ENCODE measurements at places on chromosomes 1 and 21. TPM values are rescaled to one million over a fixed set of nuclear protein-coding genes. Genes with fewer than 3 reads are reported as not detected.

DNA sequence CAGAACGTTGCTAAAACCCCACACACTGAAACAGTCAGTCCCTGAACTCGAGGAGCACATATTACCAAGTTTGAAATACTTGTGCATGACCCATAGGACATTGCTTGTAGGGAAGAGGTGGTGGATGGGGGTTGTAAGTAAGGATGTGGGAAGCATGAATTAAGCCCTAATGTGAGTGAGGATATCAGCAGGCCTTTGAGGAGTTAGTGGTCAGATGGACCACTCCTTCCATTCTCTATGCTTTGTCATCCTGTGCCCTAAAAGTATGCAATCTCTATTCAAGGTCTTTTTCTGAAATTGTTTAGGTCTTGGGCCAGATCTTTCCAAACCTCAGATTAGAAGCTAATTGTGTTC is 70.9 kb upstream of the SAMSN1 start:
- DNase-seq = no peak

DNA sequence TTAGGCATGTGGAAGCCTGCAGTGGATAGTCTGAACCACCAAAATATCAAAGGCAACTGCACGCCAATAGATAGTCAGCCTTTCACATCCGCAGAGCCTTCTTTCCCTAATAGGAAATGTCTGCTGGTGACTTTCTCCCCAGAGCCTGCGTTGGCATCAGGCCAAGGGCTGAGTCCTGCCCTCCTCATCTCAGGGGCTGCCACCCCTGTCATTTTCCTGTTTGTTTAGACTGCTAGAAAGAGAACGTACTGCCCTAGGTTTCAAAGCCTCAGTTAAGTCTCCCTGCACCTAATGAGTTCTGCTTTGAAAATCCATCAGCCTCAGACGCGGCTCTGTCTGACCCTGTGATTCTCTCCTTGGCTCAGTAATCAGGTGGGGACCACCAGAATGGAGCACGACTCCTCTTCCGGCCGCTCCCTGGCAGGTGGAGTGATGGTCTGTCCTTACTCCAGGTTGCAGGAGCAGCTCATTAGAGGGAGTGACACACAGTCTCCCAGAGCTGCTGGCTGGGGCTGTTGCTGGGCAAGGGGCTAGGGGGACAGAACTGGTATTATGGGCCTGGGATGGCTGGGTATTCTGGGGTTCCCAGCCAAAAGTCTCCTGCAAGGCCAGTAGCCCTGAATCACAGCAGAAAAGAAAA is 27.3 kb downstream of the STUM start:
- peak; percentile 58 for DNase-seq

DNA sequence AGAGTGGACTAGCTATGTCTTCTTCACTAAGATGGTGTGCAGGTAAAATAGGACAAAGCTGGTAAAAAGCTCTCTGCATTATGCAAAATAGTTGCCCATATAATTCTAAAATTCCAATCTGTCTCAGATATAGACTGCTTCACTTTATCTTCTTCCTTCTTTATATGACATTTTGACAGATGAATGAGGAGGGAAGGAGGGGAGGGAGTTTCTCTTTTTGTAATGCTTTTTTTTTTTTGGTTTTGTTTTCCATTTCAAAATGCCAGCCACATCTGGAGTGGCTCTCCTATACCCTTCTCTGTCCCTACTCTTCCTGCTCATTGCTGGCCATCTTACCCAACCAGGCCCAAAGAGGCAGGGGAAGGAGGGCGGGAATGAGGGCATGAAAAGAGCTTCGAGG is 24.2 kb upstream of the JUN start:
- no peak for DNase-seq

GRCh38 chr1:162213281-162213912 is 143.9 kb downstream of the NOS1AP start:
- DNase-seq = peak; percentile 91

- DNase-seq = no peak
Measured at GRCh38 chr1:240170266-240170665, 78.6 kb downstream of the FMN2 start.

- no peak for DNase-seq
Measured at GRCh38 chr1:78619803-78620579, at the start of gene IFI44L. Gene IFI44L, plus strand, starts transcription at chr1:78620448. Its CDS starts 7,468 bp downstream, at chr1:78627916.

DNA sequence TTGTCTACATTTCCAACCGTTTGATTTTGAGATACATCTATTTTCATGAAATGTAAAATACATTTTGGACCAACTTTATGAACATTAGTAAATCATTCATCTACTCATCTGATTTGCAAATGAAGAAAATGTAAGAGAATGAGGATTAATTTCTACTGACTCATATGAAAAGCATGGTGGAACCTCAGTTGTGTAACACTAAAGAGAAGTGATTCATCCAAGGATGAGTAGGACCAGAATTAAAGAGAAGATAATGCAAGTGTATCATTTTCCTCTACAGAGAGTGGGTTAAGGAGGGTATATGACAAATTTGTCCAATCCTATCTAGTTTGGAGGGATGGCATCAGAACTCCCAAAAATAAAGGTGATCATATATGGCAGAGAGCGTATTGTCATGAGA is 1967.6 kb downstream of the MRPL39 start:
- DNase-seq = no peak

DNA sequence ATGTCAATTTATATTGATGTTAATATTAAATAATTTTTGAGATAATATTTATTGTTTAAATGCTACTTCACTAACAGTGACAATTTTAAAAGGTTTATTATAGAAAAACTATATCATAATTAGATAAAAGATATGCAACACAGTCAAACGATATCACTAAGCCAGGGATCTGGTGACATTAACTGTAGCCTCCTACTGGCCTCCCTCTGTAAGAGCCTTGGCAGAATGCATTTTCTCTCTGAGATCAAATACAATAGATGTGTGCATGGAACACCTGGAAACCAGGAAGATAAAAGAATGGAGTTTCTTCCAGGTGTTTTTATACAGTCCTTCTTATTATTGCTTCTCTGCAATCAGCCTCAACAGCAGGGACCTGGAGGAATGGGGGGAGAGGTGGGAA is 1762.1 kb downstream of the BRINP3 start:
- DNase-seq = no peak

GRCh38 chr1:231200388-231201031 is 38.7 kb downstream of the TRIM67 start:
- no peak for DNase-seq

DNA sequence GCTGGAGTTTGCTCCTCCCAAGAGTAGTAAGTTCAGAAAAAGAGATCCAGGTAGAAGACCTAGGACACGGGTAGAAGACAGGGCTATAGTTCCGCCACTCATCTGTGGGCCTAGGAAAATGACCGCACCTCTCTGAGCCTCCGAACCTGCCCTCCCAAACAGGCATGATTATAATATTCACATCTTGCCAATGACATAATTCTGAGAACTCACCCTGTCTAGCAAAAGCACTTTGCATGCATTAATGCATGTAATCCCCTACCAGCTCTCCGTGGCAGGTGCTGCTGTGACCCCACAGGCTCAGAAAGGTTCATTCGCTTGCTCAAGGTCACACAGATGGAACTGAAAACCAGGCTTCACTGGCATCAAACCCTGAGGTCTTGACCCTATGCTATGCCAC is 88.0 kb downstream of the SPSB1 start:
- no peak for DNase-seq

GRCh38 chr1:198258491-198258890 is 101.7 kb downstream of the NEK7 start:
- DNase-seq = no peak

Gene TFB2M
- total RNA-seq = 14.4 TPM

Gene STMN1
- 258 TPM for total RNA-seq

Gene SYDE2
- 11.7 TPM for total RNA-seq

Gene DEDD
- 16.3 TPM for total RNA-seq

Gene LCE2A
- total RNA-seq = not detected

Gene S100A4
- total RNA-seq = 21.1 TPM

Measured in spinal cord (tissue), 10 donors.